ENCODE measurements at places on chromosomes 3 and 15.

DNA sequence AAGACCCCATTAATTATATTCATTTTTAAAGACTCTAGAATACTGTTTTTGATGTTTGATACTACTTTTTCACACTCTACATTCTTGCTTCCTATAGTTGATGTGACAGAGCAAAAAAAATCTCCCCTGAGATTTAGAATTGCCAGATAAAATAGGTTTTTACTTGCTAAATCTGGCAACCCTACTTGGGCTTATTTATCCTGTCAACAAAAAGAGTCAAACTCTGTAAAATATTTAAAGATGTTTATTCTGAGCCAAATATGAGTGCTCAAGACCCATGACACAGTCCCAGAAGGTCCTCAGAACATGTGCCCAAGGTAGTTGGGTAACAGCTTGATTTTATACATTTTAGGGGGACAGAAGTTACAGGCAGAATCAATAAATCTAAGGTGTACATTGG lies 72.3 kb downstream of the DAPK2 start:
- DNase-seq, result no peak

DNA sequence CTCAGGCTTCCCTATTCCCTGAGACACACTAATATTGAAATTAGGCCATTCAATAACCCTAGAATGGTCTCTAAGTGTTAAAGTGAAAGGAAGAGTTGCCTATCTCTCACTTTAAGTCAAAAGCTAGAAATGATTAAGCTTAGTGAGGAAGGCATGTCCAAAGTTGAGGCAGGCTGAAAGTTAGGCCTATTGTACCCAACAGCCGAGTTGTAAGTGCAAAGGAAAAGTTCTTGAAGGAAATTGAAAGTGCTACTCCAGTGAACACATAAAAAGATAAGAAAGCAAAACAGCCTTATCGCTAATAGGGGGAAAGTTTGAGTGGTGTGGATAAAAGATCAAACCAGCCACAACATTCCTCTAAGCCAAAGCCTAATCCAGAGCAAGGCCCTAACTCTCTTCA lies 117.9 kb upstream of the SPATA12 start:
- no peak for DNase-seq

GRCh38 chr3:188513662-188514328 lies 359.8 kb downstream of the LPP start:
- DNase-seq, result no peak

- peak; percentile 5 for DNase-seq
Measured at GRCh38 chr3:134406331-134407238, 32.3 kb upstream of the AMOTL2 start.

DNA sequence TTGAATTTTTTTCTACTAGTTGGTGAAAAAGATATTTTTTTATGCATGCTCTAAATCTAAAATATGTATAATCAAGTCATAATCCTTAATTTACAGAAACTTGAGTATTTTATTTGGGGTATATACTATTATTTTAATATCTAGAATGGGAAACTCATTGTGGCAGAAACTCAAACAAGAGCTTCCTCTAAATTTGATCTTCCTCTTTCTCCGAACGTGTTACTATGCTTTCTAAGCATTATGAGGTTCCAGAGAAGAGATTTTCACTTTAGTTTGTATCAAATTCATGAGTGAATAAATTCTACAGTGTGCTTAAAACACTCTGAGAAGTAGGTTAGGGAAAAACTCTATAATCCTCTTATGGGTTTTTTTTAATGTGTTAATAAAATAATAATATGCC lies 173.1 kb downstream of the POTEB3 start:
- no peak for DNase-seq

DNA sequence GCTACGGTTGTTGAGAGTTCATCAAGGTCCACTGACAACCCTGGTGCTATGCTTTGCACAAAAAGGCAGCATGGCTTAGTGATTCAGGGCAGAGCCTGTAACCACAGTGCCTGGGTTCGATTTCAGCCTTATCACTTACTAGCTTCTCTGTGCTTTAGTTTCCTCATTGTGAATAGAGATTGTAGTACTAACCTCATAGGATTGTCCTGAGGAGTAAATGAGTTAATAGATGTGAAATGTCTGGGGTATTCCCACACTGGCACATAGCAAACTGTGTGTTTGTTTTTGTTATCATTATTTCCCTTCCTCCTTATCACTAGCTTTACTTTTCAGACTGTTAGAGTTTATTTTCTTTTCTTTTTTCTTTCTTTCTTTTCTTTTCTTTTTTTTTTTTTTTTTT lies 16.3 kb downstream of the CRTAP start:
- DNase-seq, result no peak

GRCh38 chr3:153245661-153246060 lies 83.6 kb downstream of the RAP2B start:
- DNase-seq, result no peak

- no peak for DNase-seq
Measured at GRCh38 chr15:59176653-59177316, 29.9 kb upstream of the LDHAL6B start.

DNA sequence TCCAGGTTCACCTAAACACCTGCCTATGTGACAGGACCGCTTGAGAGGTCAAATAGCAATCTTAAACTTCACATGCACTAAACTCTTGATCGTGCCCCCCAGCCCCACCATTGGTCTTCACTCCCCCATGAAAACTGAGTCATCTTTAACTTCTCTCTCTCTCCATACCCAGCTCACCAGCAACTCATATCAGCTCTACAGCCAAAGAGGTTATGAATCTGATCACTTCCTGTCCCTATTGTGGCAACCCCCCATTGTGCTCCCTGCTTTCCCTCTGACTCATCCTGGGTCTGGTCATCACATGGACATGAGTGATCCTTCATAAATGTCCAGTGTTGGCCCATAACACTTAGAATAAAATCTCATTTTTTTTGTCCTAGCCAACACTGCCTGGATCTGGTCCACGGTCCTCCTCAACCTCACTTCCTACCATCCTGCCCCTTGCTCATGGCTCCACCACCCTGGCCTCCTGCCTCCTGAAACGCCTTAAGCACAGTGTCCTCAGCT lies 103.4 kb upstream of the HACD2 start:
- peak; percentile 98 for DNase-seq

- DNase-seq, result no peak
Measured at GRCh38 chr15:48527517-48527916, 118.0 kb downstream of the FBN1 start.

GRCh38 chr3:194971965-194972364 lies 286.3 kb downstream of the FAM43A start:
- no peak for DNase-seq

DNA sequence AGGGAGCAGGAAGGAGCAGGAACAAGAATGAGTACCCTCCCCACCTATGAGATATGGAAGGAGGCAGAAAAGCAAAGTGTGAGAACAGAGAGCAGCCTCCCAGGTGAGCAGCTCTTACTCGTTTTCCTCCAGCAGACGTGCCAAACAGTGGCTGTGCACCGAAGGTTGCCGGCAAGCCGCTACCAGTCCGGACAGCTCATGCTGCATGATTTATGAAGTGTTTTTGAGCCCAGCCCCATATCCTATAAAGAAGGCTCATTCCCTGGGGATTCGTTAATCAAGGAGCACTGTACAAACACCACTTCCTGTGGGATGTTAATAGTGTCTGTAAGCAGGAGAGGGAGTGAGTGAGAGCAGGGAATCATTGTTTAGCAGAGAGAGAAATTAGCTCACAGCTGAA lies 118.3 kb upstream of the FOXB1 start:
- peak; percentile 31 for DNase-seq

- no peak for DNase-seq
Measured at GRCh38 chr3:194165271-194166018, 29.5 kb downstream of the HES1 start.

- DNase-seq, result peak; percentile 18
Measured at GRCh38 chr3:23442598-23443383, 239.7 kb downstream of the UBE2E2 start.

- DNase-seq, result no peak
Measured at GRCh38 chr15:100645671-100646070, 43.3 kb downstream of the ASB7 start.

DNA sequence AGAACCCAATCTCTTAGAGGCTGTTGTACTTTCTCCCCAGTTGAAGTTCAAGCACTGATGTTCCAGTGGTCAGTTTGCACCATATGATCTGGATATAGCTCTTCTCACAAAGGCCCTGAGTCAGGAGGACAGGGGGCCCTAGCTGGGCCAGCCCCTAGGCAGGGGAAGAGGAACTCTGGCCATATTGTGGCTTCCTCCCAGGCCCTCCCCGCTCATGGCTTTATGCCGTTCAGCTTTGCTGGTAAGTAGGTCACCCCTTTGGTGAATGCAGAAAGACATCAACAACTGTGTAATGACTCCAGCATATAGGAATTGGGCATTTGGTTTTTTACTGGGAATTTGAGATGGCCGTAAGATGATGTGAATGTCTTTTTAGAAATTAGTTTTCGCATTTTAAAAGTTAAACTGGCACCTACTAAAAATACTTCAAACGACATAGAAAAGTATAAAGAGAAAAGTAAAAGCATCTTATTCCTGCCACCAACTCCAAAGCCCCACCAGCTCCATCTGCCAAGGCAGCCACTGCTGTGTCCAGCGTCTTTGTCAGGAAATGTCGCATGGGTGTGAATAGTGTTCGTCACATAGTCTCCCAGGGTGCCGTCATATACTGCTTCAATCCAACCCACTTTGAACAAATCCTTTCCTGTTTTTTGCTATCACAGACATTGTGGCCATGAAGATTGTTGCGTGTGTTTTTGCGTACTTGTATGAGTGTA lies 25.3 kb downstream of the CCR9 start:
- no peak for DNase-seq

- no peak for DNase-seq
Measured at GRCh38 chr15:27743638-27744037, 355.5 kb downstream of the OCA2 start.

DNA sequence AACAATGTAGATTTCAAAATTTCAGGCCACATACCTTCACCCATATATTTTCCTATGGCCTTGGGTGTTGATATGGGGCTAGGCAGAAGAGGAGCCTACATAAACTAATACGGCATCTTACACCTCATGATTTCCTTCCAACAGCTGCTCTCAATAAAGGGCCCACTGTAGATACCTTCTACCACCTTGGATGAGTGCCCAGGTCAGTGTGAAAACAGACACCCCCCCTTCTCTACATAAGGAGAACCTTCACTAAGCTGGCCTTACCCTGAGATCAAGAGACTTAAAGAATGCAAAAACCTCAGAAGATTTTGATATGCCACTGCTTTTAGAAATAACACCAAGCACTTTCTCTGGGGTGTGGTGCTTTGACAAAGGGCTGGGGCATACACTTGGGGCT lies 42.7 kb downstream of the SH3BP5 start:
- no peak for DNase-seq

DNA sequence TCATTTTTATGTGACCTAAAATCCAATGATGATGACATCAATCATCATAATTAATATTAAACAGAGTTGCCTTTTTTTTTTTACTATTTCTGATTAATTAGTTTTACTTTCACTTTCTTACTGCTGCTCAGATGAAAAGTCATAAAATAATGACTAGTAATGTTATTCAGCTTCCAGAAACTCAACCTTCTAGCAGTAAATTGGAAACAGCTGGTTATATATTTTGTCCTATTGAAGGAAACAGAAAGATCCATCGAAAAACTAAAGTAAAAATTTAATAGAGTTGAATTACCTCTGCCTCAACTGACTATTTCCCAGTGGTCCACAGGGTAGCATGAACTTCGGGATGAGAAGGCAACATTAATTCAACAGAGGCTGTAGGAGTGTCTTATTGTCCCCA lies 107.1 kb upstream of the PTX3 start:
- no peak for DNase-seq

GRCh38 chr15:63918317-63918672 lies 84.5 kb upstream of the HERC1 start:
- no peak for DNase-seq

- DNase-seq, result no peak
Measured at GRCh38 chr15:92000709-92001108, 147.2 kb downstream of the SLCO3A1 start.

DNA sequence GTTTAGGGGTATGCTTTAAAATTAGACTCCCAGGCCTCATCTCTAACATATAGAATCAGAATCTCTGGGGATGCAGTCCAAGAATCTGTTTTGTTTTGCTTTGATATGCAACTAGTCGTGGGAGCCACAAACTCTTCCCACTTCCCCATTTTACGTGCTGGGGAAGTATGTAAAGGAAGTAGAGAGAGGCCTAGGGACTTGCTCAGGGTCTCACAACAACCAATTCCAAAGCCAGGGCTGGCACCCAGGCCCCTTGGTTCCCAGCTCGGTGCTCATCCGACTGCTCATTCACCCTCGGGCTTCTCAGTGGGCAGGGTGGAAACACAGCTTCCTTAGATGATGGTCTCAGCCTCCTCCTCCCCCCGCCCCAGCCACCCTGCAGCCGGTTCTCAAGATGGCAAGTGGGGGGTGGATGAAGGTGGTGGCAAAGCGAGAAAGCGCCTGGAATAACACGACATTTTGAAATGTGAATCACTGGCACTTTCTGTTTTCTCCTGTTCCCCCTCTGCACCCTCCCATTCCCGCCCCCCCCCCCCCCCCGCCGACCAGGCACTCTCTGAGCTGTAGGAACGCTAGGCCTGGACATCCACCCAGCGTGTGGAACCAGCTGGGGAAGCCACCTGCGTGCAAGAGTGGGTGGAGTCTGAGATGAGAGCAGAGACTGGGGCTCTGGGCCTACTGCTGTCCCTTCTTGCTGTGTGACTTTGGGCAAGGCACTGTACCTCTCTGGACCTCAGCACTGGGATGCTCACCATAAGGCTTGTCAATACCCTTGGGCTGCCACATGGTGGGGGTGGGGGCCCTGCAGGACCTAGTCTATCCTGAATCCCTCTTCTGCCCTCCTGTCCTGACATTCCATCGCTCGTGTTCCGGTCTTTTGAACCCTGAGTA lies 214.5 kb downstream of the RPLP1 start:
- no peak for DNase-seq

- DNase-seq, result no peak
Measured at GRCh38 chr3:5181469-5182141, 5.9 kb upstream of the EDEM1 start.

DNA sequence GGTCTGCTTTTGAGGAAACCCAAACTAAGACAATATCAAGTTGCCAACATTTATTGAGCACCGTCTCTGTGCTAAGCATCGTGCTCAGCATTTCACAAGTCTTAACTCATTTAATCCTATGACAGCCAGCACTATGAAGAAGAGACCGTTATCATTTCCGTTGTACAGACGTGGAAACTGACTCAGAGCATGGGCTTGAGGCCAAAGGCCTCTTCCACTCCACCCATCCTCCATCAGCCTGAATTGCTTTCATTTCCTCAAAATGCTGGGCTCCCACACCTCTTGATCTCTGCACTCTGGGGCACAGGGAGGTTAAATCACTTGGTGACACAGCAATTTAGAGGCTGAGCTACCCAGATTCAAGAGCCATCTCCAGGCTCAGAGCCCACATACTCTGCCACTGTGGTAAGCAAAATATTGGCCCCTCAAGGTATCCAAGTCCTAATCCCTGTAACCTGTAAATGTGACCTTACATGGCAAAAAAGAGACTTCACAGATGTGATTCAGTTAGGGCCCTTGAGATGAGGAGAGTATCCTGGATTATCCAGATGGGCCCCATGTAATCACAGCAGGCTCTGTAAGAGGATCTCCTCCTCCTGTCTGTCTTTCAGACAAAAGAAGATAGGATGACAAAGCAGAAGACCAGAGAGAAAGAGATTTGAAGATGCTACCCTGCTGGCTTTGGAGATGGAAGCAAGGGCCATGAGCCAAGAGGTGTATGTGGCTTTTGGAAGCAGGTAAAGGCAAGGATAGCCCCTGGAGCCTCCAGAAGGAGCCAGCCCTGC lies 24.3 kb upstream of the FLNB start:
- DNase-seq, result peak; percentile 80

GRCh38 chr3:73952781-73953180 lies 328.0 kb upstream of the PDZRN3 start:
- DNase-seq, result no peak

GRCh38 chr3:40996827-40997710 lies 202.2 kb upstream of the CTNNB1 start:
- no peak for DNase-seq
